ENCODE measurements at places on chromosomes 6 and 20.

DNA sequence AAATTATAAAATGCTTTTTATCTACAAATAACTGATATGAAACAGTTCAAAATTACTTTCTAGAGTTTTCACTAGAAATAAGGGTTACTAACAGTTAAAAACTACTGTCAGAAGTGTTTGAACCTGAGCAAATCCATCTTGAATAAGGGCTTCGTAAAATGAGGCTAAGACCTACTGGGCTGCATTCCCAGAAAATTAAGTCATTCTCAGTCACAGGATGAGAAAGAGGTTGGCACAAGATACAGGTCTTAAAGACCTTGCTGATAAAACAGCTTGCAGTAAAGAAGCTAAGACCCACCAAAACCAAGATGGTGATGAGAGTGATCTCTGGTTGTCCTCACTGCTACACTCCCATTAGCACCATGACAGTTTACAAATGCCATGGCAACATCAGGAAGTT, 93.7 kb downstream of the PLG start:
- no peak for DNase-seq

DNA sequence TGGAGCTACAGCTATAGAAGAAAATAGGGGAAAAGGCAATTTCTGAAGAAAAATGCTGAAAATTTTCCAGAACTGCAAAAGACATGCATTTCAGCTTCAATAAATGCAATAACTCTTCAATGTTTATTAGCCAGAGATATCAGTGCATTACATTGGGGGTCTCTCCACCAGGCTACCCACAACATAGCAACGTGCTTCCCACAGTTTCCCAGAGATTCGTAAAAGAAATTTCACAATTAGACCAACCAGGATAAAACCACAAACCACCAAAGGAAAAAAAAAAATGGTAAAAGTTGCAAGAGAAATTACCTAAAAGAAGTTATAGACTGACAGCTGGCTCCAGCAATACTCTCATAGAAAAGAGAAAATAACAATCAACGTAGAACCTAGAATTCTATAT, 16.0 kb downstream of the LY86 start:
- DNase-seq = no peak

GRCh38 chr20:10291568-10292248, 73.1 kb downstream of the SNAP25 start:
- DNase-seq = no peak

DNA sequence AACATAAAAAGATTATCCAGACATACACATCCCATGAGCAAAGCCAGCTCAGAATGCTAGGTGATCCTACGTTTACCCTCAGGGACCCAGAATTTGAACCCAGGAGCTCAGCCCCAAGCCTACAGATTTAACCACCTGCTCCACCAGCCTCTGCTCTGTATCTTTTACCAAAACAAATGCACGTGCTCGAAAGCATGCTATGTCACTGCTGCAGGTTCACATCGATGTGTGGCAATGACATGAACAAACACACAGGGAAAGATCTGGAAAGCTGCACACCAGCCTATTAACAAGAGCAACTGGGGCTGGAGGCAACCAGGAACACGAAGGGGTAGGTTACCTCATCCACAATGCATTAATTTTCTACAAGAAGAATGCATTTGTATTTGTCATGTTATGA, 32.1 kb downstream of the PREX1 start:
- DNase-seq = no peak

DNA sequence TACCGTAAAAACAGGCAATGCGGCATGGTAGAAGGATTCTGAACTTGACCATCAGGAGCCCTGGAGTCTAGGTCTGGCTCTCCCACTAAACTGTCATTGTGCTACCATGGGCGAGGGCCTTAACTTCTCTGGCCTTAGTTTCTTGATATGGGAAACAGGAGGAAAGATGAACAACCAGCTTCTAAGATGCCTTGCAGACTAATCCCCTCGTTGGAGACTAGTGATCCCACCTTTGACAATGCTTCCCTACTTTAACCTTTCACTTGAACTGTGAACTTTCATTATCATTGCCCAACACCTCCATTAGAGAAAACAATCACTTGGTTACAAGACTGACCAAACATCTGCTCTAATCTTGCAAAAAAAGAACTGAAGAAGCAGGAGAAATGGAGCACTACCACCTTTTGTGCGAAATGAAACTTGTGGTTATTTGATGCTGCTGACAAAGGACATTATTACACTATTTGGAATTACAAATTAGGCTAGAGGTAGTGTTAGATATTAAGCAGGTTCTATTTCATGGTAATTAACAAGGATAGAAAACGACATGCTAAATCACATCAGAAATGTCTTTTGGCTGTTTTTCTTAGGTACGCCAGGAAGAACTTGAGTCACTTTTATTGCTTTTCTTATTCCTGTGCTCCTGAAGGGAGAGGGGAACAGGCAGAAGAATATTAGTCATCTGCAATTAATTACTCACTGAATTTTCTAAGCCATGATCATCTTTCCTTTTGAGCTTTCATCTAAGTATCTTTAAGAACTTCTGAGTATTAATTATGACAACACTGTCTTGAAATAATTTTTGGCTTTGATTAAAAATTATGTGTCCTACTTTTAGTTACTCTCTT, 39.1 kb upstream of the ARHGAP18 start:
- no peak for DNase-seq
